ENCODE measurements at places on chromosomes 5 and 9.

DNA sequence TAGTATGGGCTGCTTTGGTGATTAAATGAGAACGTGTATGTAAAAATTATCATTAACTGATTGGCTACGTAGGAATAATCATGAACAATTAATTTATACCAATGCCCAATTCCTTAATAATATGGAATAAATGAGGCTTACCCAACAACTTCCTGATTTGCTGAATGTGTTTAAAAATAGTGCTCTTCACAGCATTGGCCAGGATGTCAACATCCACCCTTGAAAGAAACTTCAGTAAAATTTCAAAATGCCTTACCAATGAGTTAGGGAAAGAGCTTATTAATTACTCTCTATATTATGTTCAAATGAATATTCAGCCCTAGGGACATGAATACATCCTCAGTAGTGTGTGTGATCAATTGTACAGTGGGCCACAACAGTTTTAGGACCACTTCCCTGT, 401.4 kb downstream of the PSAT1 start:
- DNase-seq: no peak

- no peak for DNase-seq
Measured at GRCh38 chr9:124527781-124528180, 20.6 kb upstream of the NR5A1 start.

- DNase-seq: no peak
Measured at GRCh38 chr9:70551396-70551795, 136.9 kb upstream of the KLF9 start.

- DNase-seq: no peak
Measured at GRCh38 chr5:15555176-15555575, 55.2 kb downstream of the FBXL7 start.

GRCh38 chr5:8079056-8079455, 210.1 kb downstream of the MTRR start:
- DNase-seq: no peak

- DNase-seq: no peak
Measured at GRCh38 chr5:15431923-15432322, 68.1 kb upstream of the FBXL7 start.

- no peak for DNase-seq
Measured at GRCh38 chr9:1732670-1733069, 282.5 kb upstream of the SMARCA2 start.

GRCh38 chr5:160833806-160834205, 18.2 kb downstream of the ATP10B start:
- DNase-seq: no peak
